Stimulated activated CD8-positive, alpha-beta memory T cell treated with anti-CD3 and anti-CD28 coated beads, Interleukin-7, amount 100 ng/mL, for 48 hours (primary cell): ENCODE measurements at places on chromosomes 4 and X.

GRCh38 chr4:24598025-24598424 lies 13.7 kb upstream of the DHX15 start:
- DNase-seq = no peak

- no peak for DNase-seq
Observed at GRCh38 chr4:153969542-153969941, 180.7 kb upstream of the SFRP2 start.

DNA sequence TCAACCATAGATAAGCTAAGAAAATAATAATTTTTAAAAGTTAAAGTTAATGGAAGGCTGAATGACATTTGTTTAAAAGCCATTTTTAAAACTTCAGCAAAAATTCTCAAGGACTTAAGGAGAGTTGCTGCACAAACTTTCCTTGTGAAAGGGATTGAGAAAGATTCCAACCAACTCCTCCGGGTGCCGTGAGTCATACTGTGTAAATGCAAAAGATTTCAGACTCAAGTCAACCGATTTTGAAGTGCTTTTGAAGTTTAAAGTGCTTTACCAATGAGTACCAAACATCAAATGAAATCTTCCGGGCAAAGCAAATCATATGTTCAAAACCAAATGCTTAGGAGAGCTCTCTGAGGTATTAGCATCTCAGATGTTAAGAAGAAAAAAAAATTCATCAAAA lies 31.4 kb downstream of the VCX2 start:
- DNase-seq = no peak

DNA sequence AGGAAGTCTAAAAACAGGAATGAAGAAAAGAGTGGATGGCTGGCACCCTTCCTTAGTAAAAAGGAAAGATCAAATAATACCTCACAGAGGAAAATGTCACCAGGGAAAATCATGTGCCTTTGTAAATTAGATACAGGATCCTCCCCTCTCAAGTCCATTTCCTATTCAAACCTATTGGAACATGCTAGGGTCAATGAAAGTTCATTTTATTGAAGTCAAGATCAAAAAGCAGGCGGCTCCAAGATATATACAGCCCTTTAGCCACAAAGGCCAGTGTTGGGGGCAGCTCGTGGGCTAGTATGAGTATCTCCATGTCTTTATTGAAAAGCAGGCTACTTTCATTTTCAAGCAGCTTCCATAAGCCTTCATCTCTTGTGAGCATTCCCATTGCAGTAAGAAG lies 141.1 kb downstream of the QDPR start:
- no peak for DNase-seq

DNA sequence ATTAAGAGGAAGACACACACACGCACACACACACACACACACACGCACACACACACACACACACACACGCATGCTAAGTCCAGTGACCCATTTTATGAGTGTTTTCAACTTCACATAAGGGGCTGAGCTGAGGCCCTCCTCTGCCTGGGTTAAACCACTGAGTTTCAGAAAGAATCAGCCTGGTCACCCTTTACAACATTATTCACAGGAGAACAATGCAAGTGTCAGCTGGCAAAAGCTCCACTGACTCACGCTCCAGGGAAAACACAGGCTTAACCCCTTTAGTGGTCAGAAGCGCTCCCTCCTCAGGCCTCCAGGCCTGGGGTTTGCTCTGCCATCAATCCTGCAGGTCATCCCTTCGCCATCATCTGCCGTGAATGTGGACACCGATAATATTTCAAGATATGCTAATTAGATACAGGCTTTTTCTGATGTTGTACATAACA lies 46.9 kb downstream of the ACOX3 start:
- no peak for DNase-seq

GRCh38 chr4:25950461-25951389 lies 36.7 kb downstream of the SMIM20 start:
- DNase-seq = no peak

DNA sequence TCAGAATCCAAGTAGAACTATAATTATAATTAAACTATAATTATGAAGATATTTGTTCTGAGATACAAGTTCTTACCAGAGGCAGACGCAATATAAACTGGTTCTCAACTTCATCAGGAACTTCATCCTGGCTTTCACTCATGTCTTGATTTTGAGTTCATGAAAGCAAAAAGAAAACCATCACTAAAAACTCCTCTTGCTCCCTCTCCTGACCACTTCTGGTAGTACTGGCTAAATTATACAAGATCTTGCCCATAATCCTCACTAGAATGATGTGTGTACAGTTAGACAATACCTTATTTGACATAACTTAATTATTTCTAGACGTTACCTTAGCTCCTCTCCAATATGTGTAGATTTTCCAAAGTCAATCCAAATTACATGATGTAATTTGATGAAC lies 3.7 kb downstream of the TAF7L start:
- no peak for DNase-seq

- DNase-seq = peak; percentile 29
Observed at GRCh38 chr4:48653217-48654014, 126.7 kb downstream of the FRYL start.

DNA sequence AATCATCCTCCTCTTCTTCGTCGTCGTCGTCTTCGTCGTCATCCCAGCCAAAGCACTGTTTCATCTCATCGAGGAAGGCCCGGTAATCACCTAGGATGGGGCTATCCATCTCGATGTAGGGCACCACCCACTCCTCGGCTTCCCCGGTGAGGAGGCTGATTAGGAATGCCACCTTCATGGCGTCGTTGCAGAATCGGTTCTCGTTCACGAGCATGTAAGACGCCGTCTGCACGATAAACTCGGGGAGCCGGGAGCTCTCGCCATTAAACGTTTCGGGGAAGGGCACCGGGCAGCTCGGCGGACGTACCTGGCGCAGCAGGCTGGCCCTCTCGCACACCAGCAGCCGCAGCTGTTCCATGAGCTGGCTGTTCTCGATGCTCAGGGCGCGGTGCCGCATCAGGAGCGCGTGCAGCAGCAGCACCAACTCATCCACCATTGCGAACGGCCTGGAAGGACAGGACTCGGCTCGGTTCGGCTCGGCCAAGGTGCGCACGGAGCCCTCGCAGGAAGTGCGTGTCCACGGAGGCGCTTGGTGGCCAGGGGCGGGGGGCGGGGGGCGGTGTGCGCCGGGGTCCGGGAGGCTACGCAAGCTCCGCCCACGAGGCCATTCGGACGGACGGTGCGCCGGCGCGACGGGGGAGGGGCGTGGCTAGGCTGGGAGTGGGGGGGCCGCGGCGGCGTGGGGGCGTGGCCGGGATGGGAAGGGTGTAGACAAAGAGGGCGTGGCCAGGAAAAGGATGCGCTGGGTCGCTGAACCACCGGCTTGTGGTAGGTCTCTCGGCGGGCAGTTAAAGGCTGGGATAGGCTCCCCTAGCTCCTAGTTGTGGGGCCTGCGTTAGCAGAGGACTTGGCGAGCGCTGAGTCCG lies at the start of gene LDOC1:
Gene LDOC1 (minus strand): TSS at position 544 of the 866 bp plus-strand sequence. CDS start 108 bp downstream, at position 436.
- DNase-seq = peak; percentile 39

GRCh38 chrX:18099745-18100144 lies 120.9 kb downstream of the BEND2 start:
- DNase-seq = no peak

GRCh38 chr4:145320294-145320693 lies 139.9 kb upstream of the OTUD4 start:
- DNase-seq = no peak
